ENCODE measurements at places on chromosomes 1 and 21.

DNA sequence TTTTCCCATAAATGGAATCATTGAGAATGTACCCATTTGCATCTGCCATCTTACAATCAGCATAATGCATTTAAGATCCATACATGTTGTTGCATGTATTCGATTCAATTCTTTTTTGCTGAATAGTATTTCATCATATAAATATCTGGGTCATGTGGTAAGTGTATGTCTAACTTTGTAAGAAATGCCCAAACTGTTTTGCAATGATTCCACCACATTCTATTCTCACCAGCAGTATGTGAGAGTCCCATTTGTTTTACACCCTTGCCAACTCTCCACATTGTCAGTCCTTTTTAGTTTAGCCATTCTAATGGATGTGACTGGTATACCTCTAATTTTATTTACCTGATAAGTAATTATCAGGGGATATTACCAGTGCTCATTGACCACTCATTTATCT lies 115.8 kb upstream of the PBX1 start:
- DNase-seq = no peak

GRCh38 chr1:29732453-29732852 lies 496.1 kb downstream of the PTPRU start:
- DNase-seq = no peak

GRCh38 chr1:17671741-17672140 lies 83.4 kb upstream of the ACTL8 start:
- no peak for DNase-seq

- no peak for DNase-seq
Observed at GRCh38 chr1:228074954-228075730, 7.4 kb upstream of the ARF1 start.

DNA sequence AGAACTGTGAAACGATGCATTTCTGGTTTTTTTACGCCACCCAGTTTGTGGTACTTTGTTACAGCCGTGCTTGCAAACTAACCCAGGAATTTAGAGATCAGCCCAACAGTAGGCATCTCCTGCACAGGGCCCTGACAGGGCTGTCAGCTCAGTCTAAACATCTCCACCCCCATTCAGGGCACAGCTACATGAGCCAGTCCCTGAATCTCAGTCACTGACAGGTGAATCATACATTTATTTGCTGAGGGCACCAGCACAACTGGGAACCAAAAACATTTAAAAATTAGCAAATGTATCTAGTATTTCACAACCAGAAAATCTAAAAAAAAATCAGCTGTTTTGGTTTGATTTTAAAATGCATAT lies 30.7 kb downstream of the PRDX6 start:
- no peak for DNase-seq

- DNase-seq = no peak
Observed at GRCh38 chr1:4393191-4393590, 261.2 kb upstream of the AJAP1 start.

DNA sequence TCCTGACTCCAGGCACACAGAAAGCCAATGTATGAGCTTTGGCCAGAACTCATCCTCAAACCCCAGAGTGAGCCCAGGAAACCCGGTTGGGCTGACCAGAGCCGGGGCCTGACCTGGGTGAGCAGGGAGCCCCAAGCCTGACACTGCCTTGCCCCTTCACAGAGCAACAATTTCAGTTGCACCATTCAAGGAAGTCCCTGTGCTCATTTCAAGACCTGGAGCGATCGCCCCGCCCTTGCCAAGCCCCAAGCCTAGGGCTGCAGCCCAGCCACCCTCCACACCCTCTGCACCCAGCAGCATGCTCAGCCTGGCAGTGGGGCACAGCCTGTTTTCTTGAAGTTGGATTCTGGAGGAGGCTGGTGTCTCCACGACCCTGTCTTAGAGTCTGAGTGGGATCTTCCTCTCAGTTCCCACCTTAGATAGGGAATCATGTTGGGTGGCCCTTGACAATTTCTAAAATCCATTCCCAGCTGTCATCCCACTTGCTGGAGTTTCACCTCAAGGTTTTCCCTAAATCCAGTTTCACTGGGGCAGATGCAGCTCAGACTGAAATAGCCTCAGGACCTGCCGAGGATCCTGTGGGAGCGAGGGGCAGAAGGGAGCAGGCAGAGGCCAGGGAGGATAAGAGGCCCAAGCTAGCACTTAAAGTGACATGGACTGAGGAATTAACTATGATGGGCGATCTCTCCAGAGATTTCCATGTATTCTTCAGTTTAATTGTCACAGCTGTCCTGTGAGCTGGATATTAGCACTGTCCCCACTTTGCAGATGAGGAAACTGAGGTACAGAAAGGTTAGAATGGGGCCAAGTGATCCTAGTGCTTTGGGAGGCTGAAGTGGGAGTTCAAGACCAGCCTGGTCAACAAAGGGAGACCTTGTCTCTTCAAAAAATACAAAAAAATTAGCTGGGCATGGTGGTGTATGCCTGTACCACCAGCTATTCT lies 2.5 kb downstream of the NBL1 start:
- no peak for DNase-seq

- no peak for DNase-seq
Observed at GRCh38 chr21:17539323-17539722, 26.5 kb downstream of the CXADR start.

DNA sequence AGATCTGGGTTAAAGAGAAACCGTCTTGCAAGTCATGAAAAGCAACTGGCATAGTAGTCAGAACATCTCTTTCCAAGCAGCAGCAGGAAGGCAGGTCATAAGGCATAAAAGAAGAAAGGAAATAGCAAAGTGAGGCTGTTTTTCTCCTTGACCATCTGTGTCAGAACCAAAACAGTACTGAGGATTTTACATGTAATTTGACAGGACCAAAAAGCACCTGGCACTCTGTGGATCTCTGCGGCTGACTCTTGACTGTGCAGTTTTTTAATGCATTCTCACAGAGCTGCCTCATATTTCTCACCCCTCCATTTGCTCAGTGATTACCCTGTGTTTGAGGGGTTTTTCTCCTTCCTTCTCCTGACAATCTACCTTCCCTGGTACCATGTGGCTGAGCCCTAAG lies 17.7 kb downstream of the TBX15 start:
- DNase-seq = no peak

DNA sequence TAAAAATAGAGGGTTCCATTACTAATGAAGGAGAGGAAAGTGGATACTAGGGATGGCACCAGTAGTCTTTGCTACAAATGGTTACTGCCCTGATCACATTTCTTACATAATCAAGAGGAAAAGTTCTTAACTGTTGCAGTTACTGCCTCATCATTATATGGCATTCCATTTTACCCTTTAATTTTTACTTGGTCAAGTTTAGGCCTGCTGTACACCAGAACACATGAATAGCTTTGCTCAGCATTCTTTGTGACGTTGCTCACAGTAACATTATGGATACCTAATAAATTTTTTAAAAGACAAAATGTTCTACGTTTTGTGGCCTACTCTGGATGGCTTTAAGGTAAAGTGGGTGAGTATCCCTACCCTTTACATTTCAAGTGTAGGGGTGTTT lies 38.6 kb upstream of the CR1L start:
- no peak for DNase-seq

DNA sequence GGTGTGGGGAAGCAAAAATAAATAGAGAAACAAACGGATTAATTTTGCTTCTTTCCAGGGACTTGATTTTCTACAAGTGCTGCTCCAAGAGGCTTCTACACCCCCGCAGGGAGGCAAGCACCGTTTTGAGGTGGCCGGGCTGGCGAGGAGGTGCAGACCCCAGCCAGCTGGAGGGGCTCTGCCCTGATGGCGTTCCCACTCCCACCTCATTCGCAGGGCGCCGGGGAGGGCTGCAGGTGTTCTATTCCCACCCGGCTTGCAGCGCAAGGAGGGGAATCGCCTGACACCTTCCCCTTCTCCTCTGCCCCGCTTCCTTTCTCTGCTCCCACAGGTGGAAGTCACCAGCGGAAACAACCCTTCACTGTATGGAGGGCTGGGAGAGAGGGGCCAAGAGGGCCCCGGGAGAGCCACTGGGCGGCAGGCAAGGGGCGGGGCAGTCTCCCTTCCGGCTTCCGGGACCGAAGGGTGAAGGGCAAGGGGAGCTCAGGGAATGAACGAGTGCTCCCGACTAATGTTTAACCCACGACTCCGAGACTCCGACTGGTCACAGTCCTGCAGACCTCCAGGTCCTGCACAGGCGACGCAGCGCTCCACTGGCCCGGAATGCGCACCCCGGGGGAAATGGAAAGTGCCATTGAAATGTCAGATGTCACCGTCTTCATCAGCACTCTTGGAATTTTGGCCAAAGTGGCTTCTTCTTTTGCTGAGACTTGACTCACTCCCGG lies 29.1 kb downstream of the TEX35 start:
- DNase-seq = peak; percentile 63

DNA sequence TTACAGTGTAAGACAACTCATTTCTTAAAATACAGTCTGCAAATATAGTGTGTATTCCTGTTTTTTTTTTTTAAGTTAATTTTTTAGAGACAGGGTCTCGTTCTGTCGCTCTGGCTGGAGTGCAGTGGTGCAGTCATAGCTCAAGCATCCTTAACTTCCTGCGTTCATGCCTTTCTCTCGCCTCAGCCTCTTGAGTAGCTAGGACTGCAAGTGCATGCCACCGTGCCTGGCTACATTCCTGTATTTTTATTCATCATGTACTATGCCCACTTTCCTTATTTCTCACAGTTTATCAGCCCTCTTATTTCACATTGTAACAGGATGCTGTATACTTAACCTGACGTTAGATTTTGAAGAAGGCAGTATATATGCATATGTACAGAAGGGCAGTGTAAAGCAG lies 26.7 kb downstream of the MIER1 start:
- DNase-seq = no peak

GRCh38 chr1:32954168-32954567 lies 10.4 kb downstream of the RNF19B start:
- DNase-seq = no peak

DNA sequence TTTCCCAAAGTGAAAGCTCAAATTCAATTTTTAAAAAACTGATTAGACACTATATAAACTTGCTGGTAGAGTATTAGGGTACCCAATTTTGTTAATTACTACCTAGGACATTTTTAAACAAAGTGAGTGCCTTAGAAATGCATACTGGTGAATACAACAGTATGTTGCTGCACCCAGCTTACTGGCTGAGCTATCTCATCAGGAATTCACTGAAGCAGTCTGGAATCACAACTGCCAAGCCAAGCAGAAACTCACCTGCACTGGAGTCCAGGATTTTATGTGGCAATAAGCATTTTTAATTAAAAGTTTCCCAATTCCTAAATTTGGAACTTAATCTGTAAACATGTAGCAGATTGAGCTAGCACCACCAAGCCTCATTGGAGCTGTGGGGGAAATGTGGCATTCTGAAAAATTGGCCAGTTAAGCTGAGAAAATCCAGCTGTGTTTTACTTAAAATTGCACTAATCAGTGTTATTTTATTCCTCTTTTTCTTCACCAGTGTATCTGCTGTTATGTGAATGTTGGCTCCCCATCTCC lies 61.8 kb downstream of the CLEC20A start:
- no peak for DNase-seq

DNA sequence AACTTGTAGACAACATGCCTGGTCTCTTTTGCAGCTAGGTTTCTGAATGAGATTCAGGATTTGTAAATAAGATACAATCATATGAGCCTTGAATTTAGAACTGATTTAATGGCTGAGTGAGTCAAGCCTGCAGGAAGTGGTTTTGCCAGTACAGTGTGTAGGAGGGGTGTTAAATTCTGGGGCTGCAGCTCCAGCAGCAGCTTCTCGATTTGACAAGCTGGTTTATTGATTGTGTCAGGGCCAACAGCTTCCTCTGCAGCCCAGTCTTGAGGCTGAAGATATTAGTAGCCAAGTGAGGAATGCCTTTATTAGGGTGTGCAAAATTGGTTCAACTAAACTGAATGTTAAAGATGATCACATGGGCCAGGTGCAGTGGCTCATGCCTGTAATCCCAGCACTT lies 11.5 kb upstream of the PLA2G5 start:
- DNase-seq = peak; percentile 45

DNA sequence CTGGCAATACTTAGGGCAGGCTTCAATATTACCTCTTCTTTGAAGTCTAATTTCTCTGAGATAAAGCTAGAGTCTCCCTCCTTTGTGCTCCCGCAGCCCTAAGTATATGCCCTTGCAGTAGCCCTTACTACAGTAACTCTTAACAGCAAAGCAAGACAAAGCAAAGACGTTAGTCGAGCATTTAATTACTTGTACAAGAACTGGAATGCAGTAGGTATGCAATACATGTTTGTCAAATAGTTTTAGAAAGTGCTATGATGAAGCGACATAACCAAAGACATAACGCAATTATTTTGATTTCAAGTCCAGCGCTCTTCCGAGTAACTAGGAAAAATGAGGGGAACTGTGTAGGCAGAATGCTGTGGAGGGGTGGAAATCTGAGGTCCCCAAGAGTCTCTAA lies 1.6 kb downstream of the P3H1 start:
- no peak for DNase-seq

GRCh38 chr1:99726818-99727217 lies 39.6 kb downstream of the FRRS1 start:
- DNase-seq = no peak

DNA sequence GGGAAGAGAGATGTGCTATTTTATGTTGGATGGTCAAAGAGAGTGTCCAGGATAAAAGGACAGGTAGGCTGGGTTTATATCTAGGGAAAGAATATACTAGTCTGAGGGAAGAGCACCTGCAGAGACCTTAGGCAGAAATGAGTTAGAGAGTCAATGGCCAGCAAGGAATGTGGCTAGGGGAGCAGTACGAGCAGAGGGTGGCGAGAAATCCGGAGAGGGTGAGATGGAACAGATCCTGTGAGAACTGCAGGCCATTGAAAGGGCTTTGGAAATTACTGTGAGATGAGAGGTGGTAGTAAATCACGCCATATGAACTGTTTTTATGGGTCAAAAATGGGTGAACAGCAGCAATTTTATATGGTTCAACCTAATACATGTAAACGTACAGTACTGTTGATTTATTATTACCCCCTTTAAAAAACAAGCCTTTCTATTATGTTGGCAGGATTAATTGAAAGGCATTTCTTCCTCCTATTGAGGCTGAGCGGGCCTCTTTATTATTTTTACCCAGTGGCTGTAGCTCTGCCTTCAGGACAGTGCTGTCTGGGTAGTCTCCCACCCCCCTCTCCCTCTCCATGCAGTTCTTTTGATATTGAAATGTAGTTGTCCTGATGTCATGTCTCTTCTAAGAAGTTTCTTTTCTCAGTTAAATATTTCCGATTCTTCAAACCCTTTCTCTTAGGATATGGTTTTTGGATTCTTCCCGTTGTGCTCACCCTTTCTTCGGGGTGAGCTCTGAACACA lies 75.2 kb upstream of the CD1D start:
- no peak for DNase-seq

- no peak for DNase-seq
Observed at GRCh38 chr1:210727709-210728108, 399.0 kb downstream of the HHAT start.

DNA sequence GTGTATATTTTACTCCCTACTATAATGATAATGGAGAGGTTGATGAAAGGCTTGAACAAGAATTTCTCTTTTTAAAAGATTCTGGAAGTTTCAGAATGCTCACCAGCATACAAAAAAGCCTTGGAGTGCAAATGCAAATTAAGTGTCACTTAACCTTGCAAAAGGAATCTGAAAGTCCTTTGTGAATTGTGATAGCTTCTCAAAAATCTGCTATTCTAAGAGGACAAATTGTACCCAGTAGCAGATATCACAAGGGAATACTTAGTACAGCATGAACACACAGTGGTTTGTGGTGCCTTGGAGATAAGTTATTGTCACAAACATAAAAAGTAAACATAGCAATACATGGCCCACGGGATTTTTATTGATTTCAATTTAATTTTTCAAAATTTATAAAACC lies 1208.3 kb upstream of the B3GALT2 start:
- no peak for DNase-seq

Measured in CD4-positive, alpha-beta T cell treated with Interleukin-17A for 4 hours (primary cell).